ENCODE measurements at places on chromosomes 3 and 15.

GRCh38 chr3:75254685-75255084, 409.4 kb upstream of the FRG2C start:
- DNase-seq = no peak

DNA sequence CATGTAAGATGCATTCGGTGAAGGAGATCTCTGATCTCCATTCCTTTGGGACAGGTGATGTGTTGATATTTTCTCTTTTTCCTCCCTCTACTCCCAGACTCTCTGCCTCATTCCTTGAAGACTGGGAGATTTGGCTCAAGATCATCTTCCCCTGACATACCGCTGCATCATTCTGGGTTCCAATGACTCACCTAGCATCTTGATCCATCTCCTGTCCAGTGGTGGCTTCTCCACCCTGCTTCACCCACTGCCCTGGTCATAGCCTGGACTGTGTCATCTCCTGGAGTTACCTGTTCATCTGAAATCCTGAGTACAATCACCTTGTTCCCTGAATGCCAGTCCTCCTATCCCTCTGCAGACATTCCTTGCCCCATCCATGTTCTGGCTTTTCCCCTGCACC, 57.4 kb upstream of the TRAK1 start:
- no peak for DNase-seq

DNA sequence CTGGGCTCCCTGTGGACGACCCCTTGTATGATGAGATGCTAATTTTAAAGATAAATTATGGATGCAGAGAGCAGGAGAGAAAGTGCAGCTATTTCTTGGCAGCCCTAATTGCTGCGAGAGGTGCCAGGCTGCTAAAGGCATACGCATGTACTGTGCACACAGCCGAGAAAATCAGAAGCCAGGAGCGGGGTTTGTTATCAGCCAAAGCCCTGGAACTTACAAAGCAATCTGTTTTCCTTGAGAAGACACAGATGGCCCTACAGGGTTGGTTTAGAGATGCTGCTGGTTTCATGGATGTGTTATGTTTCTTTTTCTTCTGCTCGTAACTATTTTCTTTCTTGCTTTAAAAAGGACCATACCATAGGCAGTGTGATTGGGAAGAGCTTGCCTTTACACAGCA, 11.7 kb upstream of the CCK start:
- DNase-seq = no peak

DNA sequence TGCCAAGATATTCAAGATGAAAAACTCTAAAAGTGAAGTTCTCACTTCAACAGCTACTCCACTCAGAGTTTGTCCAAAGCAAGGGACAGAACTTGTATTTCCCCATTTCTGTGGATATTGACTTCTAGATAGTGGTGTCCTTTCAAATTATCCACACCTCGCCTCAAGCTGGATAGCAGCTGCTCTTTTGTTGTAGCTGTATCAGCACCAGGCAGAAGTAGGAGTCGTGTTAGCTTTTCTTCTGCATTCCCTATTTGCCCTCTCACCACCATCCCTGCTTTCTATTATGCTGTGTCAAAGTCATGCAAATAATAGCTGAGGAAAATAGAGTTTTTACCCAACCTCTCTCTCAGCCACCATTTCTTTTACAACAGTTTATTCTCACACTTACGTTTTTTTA, 303.8 kb downstream of the EPHA3 start:
- DNase-seq = no peak

- no peak for DNase-seq
These were observed 65.5 kb upstream of the SLC7A14 start for GRCh38 chr3:170651260-170651845.

DNA sequence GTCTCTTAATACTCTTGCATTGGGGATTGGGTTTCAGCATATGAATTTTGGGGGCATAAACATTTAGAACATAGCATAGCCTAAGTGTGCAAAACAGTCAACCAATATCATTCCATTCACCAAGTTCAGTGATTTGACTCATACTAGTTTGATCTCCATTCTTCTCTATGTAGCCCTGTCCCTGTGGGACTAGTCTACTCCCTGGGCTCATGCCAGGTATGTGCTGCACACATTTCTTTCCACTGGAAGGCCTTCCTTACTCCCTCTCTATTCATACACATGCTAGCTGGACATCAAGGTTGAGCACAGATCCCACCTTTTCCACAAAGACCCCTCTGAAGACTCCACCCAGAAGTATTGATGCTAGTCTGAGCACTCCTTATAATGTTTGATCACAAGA, 5.1 kb downstream of the ZDHHC23 start:
- no peak for DNase-seq
